Epithelial cell of proximal tubule (primary cell): ENCODE measurements at places on chromosomes 13 and 19. TPM values are rescaled to one million over a fixed set of nuclear protein-coding genes. Genes with fewer than 3 reads are reported as not detected.

GRCh38 chr13:84279166-84279565, 396.9 kb upstream of the SLITRK1 start:
- DNase-seq, result no peak

DNA sequence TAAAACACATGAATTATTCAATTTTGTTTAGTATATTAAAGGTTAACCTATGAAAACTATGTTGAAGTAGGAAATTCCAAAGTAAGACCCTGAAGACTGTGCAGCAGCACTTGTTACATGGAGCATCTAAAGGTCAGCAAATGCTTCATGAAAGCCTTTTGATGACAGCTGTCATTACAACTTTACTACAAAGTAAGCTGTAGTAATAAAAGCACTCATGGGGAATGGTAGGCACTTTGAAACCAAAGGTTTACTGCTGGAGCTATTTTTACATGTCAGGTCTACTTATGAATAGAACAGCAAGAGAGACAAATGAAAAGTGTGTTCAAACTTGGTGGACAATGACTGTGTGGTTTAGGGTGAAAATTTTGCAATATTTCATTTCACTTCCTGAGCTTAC, 672.5 kb upstream of the PCDH20 start:
- no peak for DNase-seq

The HRC gene
- total RNA-seq, result not detected in 2 replicates

GRCh38 chr19:33273881-33274662, 28.3 kb downstream of the CEBPA start:
- peak; percentile 15 for DNase-seq

- DNase-seq, result no peak
Observed at GRCh38 chr13:87669379-87669978, 1.7 kb upstream of the SLITRK5 start.

DNA sequence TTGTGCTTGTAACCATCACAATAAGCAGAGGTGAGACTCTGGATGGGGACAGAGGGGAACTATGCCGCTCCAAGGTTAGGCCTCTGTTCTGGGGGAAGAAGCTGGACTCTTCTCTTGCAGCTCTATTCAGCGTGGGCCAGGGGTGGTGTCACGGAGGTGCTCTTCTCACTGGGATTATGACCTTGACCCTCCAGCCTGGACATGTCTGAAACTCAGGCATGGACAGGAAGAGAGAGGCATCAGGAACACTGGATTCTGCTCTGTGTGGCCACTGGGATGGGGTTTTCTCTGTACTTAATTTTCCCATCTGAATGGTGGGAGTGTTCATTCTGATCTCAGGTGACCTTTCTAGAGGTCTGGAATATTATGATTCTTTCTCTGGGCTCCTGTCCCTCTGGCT, 7.6 kb downstream of the MEGF8 start:
- DNase-seq, result no peak

GRCh38 chr19:20925481-20925880, 2.4 kb downstream of the ZNF85 start:
- DNase-seq, result no peak

DNA sequence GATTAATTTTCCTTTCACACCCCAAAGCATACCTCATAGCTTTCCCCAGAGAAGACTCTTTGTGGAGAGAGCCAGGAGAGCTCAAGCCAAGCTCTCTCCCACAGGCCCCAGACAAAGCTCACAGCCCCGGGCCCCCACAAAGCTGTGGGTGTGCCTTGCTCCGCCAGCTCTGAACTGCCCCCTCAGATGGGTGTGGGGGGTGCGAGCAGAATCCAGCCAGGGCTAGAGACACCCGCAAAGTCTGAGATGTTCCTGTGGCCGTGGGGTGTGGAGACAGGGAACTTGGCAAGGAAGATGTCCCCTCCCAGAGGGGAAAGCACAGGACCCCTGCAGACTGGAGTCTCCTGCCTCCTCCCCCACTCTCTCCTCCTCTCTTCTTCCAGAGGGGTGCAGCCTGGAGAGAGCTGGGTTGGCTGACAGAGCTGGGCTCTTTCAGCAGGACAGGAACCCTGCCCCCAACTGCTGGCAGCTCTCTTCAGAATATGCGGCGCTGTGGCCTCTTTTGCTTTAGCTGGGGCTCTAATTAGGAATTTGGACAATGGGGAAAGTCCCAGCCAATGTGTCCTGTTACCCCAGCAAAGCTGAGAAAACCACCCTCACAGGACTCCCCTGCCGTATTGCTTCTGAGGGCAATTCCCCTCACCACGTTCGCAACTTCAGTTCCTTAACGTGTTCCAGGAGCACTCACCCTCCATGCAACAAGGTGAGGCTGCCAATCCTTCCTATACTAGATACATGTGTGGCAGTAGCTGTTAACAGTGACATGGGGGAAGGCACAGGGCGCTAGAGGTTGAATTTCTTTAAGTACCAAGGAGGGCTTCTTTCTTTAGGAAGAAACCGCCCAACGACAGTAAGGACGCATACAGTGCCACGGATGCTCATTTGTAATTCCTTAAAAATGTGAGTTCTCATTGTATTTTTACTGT, 170.0 kb downstream of the COL4A1 start:
- DNase-seq, result no peak

The RNF225 gene
- not detected in 2 replicates for total RNA-seq

The CNN2 gene
- total RNA-seq, result 164 and 281 TPM in 2 replicates

The CNMD gene
- total RNA-seq, result 2.6 TPM in 1 of 2 replicates, not detected in the other

DNA sequence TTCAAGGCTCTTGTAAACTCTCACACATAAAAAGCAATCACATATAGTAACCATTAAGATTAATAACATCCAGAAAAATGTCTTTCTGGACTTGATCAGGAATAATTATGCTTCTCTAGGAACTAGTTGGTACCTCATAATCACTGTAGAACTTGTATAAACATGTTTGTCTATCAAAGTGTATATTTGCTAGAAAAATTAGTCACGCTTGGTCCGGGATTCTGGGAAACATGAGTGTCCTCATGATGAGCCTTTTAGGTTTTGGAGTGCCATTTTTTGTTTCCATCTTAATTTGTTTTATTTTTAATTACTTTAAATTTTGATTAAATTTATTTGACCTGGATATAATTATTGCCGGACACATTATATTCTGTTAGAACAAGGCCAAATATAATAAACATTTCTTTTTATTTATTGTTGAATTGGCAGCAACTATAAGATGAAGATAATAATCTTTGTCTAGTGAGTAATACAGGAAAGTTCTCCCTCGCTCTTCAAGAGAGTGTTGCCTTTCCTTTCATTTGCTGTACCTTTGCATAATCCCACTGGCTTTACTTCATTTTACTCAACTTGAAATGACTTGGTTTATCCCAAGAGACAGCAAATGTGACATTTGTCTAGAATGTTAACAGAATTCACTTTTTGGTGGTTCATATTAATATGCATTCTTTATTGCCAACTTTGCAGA, 207.0 kb downstream of the NALCN start:
- no peak for DNase-seq

GRCh38 chr19:28351761-28352160, 861.2 kb downstream of the UQCRFS1 start:
- DNase-seq, result no peak
